ENCODE measurements at places on chromosomes 5 and 9.

GRCh38 chr5:177134697-177135225 is 1.2 kb downstream of the NSD1 start:
- no peak for DNase-seq

DNA sequence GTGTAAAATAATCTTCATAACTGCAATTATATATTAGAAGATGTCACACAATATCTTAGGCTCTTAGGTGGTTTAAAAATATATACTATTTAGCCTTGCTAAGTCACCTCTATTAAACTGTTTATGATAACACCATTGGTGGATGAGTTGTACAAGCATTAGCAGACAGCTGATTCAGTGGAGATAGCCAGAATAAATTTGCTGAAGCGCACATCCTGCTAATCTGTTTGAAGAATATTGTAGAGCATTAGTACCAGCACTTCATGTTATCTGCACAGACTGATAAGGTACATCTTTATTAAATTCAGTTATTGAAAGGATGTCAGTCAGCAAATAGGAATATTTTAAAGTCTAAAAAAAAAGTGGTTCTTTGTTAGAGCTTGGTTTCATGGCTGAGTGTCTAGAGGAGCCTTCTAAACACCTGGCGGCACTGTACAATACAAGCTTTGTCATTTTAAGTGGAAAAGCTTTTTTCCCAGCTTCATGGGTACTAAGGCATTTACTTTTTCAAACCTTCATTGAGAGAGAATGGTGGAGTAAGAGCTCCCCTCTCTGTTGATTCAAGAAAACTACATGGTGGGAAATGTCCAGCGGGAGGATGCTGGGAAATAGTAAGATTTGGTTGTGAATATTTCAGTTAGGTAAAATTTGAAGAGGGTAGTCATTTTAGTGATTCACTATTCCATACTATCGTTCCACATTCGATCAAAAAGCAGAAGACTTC is 275.1 kb downstream of the SLF1 start:
- no peak for DNase-seq

DNA sequence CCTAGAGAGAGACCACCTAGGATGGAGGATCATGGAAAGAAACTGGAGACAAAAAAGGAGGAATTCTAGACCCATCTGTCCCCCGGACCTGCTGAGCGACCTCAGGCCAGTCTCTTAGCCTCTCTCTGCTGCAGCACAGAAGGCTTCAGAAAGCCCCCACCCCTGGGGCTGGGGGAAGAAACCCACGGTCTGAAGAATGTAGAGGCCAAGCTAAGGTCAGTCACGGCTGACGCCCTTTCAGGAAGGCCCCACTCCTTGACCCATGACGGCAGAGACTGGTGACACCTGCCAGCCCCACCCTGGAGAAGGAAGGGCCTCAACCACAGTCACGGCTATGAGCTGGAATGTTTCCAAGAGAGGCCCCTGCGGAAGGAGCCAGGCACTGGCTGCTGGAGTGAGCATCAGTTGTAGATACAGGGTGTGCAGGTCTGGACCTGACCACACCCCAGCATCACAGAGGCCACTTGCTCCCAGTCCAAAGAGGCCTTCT is 120.5 kb upstream of the BOD1 start:
- no peak for DNase-seq

DNA sequence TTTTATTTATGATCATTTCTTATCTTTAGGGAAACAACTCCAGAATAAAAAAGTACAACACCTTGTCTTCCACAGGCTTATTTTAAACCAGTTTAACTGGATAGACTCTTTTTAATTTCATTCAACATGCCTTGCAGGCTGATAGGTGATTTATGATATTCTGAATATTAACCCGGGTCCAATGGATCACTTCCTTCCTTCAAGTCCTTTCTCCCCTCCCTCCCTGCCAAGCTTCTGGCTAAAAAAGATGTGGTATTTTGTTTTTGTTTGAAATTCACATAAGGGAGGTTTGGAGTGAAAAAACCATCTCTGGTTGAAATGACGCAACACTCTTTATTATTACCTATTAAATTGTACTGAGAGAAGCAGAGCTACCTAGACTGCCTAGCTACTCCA is 265.3 kb downstream of the MLLT3 start:
- no peak for DNase-seq

DNA sequence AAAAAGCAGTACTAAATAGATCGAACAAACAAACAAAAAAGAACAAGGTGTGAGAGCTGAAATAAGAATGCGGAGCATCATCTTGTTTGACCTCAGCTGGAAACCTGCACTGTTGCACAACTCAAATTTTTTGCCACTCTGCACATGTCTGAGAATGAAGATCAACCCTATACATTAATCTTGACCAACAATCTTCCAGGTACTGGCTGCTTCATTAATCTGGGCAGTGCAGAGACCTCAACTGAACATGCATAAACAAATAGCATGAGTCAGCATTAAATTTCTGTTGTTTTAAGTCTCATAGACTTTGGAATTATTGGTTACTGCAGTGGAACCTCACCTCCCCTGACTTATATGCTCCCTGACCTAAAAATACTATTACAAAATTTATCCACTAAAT is 114.6 kb upstream of the FTMT start:
- no peak for DNase-seq

DNA sequence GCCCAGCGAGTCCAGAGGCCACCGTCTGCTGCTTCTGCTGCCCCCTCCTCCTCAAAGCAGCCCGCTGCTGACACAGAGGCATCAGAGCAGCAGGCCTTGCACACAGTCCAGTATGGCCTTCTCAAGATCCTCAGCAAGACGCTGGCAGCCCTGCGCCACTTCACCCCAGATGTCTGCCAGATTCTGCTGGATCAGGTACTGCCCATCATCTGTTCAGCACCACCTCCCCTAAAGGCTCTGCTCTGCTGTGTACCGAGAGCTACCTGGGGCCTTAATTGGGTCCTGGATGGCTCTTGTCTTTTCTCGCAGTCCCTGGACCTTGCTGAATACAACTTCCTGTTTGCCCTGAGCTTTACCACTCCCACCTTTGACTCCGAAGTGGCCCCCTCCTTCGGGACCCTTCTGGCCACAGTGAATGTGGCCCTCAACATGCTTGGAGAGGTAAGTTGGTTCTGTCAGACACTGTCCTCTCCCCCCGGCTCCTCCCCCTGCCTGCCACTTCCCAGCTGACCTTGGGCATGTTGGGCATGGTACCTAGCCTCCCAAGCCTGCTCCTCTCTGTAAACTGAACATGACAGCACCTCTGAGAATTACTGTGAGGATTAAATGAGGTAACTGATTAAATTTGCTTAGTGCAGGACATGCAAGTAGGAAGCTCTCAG is 22.7 kb downstream of the SH3GLB2 start:
- no peak for DNase-seq

- no peak for DNase-seq
These were observed 53.5 kb upstream of the GARNL3 start for GRCh38 chr9:127210851-127211730.

DNA sequence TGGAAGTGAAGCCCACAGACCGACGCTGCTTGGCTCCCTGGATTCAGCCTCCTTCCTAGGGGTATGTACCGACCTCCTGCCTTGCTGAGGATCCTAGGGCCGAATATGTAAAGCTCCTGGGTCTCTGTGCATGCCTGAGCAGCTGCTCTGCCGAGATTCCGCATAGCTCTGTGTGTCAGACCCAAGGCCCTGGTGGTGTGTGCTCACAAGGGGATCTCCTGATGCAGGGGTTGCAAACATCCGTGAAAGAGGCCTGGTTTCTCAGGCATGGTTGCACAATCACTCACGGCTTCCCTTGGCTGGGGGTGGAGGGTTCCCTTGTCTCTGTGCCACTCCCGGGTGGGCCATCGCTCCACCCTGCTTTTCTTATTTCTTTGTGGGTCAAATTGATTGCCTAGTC is 19.9 kb upstream of the SVEP1 start:
- no peak for DNase-seq
